ENCODE measurements at places on chromosomes 4 and X.

GRCh38 chr4:78119698-78120097 lies 62.6 kb downstream of the FRAS1 start:
- no peak for DNase-seq

- no peak for DNase-seq
These were observed 21.5 kb downstream of the RTL5 start for GRCh38 chrX:72110051-72110875.

DNA sequence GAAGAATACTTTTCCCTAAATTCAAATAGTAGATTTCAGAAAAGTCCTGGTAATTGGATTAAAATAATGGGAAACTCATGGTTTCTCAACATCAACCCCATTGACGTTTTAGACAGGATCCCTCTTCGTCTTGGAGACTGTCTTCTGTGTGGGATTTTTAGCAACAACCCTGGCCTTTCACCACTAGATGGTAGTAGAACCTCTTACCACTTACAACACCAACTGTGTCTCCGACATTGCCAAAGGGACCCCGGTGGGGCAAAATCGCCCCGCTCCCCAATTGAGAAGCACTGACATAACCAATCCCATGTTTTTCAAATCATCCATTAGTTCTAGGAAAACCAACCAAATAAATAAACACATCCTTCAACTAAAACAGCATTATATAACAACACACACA lies 16.9 kb upstream of the ANOS1 start:
- DNase-seq, result no peak

- DNase-seq, result no peak
These were observed 444 bp upstream of the APBB2 start for GRCh38 chr4:41214825-41215146.

- DNase-seq, result no peak
These were observed 161.2 kb upstream of the AGTR2 start for GRCh38 chrX:116009346-116009745.

- no peak for DNase-seq
These were observed 39.6 kb downstream of the SEC31A start for GRCh38 chr4:82851318-82851717.

DNA sequence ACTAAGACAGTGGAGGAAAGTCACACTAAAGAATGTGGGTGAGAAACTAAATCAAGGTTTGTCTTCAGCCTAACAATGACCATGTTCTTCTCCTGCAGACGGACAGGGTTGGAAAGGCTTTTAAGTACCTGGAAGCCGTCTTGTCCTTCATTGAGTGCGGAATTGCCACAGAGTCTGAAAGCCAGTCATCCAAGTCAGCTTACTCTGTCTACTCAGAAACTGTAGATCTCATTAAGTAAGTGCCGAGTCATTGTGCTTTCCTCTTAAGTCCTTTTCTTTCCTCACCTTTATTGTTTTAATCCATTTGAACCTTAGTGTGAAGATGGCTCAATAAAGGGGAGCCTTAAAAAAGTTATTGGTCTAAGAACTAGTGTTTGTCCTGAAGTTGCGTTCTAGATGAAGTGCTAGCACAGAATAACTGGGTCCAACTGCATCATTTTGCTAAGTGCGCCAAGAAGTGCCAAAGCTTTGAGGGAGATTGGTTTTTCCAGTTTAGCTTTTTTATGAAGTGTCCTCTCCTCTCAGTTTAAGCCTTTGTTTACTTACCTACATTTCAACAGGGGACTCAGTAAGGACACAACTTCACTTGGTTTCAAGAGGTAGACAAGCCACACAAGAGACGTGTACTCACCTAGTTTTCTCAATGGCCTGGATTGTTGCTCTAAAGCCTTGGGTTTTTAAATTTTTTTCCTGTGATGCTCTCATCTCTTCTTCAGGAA lies 89.3 kb downstream of the KLHL8 start:
- no peak for DNase-seq

- no peak for DNase-seq
These were observed 121.9 kb upstream of the ANK2 start for GRCh38 chr4:112927544-112927943.

Measured in stimulated activated CD8-positive, alpha-beta memory T cell treated with anti-CD3 and anti-CD28 coated beads, Interleukin-4, amount 100 ng/mL, for 4 hours (primary cell).